ENCODE measurements at places on chromosomes 5 and 9. TPM values are rescaled to one million over a fixed set of nuclear protein-coding genes. Genes with fewer than 3 reads are reported as not detected.

Gene TIGD6
- total RNA-seq = 2.7 TPM

DNA sequence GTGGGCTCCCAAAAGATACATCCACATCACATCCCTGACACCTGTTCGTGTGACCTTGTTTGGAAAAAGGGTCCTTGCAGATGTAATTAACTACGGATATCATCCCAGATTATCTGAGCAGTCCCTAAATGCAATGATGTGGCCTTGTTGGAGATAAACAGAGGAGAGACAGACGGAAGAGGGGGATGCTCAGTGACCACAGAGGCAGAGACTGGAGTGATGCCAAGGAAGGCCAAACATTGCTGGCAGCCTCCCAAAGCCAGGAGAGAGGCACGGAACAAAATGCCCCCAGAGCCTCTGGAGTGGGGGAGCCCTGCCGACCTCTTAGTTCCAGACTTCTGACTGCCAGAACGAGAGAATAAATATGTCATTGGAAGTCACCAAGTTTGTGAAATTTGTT lies 15.0 kb upstream of the VAV2 start:
- no peak for DNase-seq

GRCh38 chr9:70947086-70947485 lies 174.3 kb downstream of the TRPM3 start:
- DNase-seq = no peak

DNA sequence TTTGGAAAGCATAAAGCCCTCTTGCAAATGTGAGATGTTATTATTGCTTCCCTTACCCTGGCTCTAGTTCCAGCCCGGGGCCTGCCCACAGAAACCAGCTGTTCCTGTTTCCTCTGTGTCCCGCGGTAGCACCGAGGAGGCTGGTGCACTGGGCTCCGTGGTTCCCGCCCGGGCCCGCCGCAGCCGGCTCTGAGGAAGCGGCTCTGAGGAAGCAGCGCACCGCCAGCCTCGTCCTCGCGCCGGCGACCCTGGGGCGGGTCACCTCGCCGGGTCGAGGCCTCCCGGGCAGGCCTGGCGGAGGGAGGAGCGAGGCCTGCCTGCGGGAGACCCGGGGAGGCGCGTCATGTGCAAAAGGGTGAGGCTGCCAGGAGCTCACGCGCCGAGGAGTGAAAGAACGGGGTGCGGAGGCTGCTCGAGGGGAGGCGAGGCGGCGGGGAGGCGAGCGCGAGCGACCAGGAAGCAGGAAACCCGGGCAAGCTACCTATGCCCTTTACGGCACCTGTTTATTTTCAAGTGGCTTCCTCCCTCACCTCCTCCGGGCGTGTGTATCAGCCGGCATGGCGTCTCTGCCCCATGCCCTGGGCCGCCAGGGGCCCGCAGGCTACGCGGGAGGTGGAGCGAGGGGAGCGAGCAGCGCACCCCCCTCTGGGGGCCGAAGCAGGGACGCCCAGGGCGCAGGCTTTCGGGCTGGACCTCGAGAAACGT lies 61.3 kb upstream of the MEGF10 start:
- peak; percentile 51 for DNase-seq

DNA sequence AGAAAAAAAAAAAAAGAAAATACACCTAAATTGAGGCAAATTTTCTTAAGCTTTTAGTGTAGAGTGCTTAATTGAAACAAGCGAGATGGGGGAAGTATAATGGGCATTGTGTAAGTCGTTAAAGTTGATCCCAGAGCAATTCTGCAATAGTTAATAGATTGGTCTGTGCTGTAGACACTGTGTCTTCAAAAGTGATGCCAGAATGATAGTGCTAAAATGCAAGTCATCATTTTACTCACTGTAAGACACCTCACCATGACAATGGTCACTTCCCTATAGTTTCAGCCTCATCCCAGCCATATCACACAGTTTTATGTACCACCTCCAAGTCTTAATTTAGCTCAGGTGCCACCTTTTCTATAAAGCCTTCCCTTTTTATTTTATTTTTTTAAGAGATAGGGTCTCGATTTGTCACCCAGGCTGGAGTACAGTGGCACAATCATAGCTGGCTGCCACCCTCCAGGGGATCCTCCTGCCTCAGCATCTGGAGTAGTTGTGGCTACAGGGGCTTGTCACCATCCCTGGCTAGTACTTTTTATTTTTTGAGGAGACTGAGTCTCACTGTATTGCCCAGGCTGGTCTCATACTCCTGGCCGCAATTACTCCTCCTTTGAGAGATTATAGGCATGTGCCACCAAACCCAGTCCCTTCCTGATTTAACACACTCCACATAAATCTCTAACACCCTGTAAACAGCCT lies 6.2 kb downstream of the COX7C start:
- DNase-seq = no peak

DNA sequence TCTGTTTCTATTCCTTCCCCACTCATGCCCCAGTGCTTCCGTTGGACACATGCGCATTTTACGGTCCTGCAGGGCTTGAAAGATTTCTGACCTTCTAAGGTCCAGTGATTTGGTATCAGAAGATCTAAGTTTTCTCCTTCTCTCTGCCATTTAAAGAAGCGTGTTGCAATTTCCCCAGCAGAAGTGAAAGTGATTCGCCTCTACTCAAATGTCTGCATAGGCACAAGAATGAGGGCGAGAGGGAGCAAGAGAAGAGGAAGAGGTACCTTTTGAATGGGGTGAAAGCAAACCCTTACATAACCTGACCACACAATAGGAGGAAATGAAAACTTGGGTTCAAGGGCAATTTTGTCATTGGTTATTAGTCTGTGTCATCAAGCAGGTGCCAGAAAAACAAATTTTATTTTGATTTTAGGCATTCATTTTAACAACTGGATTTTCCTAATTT lies 31.7 kb upstream of the NR3C1 start:
- peak; percentile 50 for DNase-seq

Gene TSSK1B
- not detected for total RNA-seq

Gene CSF2
- total RNA-seq = not detected

DNA sequence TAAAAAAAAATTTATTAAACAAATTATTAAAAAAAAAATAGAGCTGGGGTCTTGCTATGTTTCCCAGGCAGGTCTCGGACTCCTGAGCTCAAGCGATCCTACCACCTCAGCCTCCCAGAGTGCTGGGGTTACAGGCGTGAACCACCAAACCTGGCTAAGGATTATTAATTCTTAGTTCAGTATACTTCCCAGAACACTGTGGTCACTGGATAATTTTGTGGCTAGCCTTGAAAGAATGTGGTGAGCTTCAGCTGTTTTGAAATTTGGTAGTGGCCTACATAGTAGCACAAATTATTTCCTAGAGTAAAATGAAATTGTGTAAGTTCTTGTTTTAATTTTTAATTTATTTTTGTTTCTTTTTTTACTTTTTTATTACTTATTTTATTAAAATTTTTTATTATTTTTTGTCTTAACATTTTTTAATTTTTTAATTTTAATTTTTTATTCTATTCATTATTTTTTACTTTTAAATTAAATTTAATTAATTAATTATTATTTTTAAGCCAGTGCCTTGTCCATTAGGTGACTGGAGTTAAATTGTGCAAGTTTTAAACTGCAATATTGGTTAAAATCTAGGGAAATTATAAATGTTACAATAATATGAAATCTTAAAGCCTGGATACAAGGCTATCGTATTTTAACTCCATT lies 23.0 kb downstream of the ARRDC3 start:
- DNase-seq = no peak

DNA sequence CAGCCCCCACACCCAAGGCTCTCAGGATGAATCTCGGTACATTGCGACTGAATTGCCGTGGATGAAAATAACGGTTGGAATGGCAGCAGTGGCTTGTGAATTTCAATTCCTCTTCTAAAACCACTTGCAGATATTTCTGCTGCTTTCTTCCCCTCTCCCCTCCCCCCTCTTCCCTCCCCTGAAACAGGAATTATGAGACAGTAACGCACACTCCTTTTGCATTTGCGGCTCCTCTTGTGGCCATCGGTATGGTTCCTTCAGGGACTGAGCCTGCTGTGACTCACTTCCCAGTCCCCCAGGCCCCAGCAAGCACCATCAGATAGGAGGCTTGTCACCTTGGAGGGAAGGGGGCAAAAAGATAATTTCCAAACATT lies 9.7 kb downstream of the DCANP1 start:
- peak; percentile 35 for DNase-seq

DNA sequence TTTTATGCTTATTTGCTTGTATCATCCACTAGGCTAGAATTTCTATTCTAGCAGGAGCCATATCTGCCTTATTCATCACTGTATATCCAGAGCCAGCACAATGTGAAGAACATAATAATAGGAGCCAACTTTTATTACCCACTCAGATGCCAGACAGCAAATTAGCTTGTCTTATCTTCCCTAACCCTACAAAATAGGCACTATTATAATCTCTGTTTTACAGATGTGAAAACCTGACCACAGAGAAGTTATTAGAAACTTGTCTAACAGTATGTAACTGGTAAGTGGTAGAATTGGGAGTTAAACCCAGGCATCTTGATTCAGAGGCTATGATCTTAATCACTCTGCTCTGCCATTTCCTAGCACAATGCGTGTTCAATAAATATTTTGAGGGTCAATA lies 579.5 kb downstream of the CAAP1 start:
- DNase-seq = no peak

GRCh38 chr5:15914638-15915037 lies 265.0 kb downstream of the MARCHF11 start:
- DNase-seq = no peak

DNA sequence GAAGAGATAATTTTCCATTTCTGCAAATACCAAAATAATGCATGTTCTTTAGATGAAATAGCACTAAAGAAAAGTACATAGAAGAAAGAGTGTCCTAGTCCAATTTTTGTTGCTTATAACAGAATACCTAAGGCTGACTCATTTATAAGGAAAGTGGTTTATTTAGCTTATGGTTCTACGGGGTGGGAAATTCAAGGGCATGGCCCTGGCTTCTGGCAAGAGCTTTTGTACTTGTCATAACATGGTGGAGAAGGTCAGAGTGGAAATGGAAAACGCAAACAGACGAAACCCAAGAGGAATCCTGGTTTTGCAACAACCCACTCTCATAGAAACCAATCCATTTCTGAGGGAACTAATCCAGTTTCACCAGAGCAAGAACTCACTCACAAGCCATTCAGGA lies 283.7 kb downstream of the CSNK1G3 start:
- DNase-seq = no peak

- no peak for DNase-seq
Measured at GRCh38 chr9:78031444-78031892, at the start of gene GNAQ. TSS of gene GNAQ (minus strand) at chr9:78031811. CDS start at chr9:78031235, 576 bp downstream.

- DNase-seq = no peak
Measured at GRCh38 chr5:150320044-150320613, 17.4 kb upstream of the ARSI start.

DNA sequence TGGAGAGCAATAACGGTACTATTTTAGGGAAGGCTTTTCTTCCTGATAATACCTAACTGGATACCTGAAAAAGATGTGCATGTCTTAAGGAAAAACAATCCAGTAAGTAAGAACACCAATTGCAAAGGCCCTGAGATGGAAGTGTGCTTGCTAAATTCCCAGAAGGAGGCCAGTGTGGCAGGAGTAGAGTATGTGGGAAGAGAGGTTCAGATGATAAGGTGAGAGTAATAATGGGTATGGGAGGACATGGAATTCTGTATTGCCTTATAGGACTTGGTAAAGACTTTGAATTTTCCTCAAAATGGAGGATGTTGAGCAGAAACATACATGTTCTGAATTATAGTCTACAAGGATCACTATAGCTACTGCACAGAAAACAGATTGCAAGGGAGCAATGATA lies 89.3 kb downstream of the COMMD10 start:
- no peak for DNase-seq

DNA sequence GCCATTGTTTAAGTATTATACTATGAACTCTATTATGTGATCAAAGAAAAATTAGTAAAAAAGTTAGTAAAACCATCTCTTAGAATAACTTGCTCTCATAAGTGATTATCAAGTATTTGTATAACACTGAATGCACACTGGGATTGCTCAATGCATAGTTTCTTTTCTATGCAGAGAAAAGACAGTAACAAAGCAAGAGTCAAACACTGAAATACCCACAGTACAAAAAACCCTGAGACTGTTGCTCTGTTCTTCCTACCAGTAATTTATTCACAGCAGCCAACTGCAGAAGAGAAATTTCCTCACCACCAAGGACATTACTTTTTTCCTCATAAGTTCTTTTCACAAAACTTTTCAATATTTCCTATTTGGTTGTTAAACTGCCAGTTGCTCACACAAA lies 634.4 kb downstream of the DTWD2 start:
- DNase-seq = no peak

GRCh38 chr5:148768806-148769415 lies 57.5 kb upstream of the ADRB2 start:
- no peak for DNase-seq

DNA sequence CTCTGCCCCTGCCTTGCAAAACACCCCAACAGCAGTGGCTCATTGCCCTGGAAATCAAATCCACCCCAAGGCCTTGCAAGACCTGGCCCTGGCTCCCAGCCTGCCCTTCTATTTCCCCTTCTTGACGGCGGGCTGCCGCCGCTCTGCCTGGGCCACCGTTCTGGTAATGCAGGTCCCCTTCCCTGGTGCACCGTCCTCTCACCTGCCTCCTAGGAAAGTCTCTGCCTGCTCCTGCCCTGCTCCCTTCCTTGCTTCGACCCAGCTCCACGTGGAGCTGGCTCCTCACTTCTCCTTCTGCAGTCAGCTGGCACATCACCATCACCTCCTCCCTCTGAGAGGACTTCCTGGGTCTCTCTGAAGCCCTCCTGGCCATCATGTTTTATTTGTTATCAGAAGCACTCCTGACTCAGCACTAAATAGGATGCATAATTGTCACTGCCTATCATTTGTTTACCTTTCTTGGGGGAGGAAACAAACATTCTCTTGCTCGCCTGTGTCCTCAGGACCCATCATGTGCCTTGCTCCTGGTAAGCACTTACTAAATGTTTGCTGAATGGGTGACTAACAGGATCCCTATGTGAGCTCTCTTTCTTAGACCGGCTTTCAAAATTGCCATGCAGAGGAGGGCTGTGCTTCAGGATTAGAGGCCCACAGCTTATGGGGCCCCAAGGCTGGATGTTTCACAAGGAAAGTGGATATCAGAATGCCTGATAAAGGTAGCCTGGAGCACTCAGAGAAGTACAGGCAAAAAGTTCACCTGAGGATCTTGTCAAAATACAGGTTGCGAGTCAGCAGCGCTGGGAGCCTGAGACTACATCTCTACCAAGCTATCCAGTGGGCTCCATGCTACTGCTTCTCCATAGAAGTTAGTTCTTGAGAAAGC lies 19.6 kb upstream of the C5orf47 start:
- DNase-seq = no peak

Gene KLF9
- total RNA-seq = 35.5 TPM

Gene TMOD1
- 10.6 TPM for total RNA-seq

DNA sequence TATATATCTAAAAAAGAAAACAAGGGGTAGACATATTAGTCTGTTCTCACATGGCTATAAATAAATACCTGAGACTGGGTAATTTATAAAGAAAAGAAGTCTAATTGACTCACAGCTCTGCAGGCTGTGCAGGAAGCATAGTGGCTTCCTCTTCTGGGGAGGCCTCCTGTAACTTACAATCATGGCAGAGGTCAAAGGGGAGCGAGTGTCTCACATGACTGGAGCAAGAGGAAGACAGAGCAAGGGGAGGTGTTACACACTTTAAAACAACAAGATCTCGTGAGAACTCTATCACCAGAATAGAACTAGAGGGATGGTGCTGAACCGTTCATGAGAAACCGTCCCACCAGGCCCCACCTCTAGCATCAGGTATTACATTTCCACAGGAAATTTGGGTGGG lies 616.8 kb downstream of the TLE4 start:
- no peak for DNase-seq

Gene MYORG
- 76.2 TPM for total RNA-seq

Data from left lobe of liver (tissue), 2 donors.